ENCODE measurements at places on chromosomes 6 and 20.
A peak's percentile ranks its signal among the peaks of the same experiment; 100 is the strongest.

DNA sequence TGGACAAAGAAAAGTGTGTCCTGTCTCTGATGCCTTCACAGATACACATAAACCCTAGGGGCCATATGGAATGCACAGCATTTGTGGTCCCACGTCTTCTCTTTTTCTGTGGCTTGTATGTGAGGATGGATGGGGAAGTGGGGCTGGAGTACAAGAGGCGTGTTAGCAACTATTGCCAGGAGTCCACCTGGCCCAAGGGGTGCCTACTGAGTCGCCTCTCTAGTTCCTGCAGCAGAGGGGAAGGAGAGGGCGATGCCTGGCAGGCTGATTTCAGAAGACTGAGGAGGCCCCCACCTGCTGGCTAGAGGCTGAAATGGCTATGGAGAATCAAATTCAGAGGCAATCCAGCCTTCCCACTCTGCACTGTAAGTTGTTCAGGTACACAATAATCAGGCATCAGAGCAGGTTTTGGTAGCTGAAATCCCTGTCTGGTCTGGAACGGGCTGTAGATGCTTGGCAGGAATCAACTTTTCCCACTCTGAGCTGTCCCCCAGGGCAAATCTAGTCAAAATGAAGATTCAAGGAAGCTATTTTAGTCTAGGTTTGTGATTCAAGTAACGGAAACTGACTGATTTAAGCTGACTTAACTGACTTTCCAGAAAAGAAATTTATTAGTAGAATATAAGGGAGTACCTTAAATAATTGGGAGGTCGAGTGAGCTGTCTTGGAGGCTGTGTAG lies 14.9 kb upstream of the PPARD start:
- DNase-seq: no peak

DNA sequence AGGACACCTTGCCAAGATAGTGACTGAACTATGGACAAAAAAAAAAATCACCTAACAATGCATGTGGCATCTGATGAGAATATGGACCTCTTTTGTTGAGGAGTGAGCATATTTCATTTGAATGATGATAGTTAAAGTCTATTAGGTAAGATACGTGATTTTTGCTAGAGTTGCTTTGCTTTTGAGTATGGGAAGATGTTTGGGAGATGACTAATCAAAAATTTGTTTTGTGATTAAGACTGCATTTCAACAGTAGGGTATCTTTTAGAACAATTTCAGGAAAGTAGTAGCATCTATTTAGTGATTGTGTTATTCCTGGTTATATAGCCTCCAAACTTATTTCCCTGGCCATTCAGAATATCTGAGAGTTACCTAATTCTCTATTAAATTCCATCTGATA lies 878.6 kb upstream of the CITED2 start:
- no peak for DNase-seq

GRCh38 chr6:34529665-34530327 lies 26.3 kb downstream of the SPDEF start:
- DNase-seq: no peak

GRCh38 chr6:161618831-161619454 lies 345.1 kb upstream of the AGPAT4 start:
- DNase-seq: peak; percentile 73

GRCh38 chr6:113908801-113909200 lies 51.7 kb downstream of the MARCKS start:
- DNase-seq: no peak

- DNase-seq: no peak
Measured at GRCh38 chr6:136468711-136469110, 81.5 kb downstream of the MAP7 start.

DNA sequence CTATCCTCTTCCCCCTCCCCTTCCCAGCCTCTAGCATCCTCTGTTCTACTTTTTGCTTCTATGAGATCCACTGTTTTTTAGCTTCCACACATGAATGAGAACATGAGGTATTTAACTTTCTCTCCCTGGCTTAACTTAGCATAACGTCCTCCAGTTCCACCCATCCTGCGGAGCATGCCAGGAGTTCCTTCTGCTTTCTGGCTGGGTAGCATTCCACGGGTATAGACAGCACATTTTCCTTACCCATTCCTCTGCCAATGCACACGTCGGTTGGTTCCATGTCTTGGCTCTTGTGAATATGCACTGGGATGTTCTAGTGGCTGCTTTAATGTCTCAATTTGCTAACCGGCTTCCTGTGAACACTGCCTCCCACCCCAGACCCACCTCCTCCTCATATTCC lies 13.2 kb upstream of the CCR6 start:
- DNase-seq: no peak

GRCh38 chr6:37059344-37060194 lies 54.1 kb downstream of the FGD2 start:
- DNase-seq: peak; percentile 98

DNA sequence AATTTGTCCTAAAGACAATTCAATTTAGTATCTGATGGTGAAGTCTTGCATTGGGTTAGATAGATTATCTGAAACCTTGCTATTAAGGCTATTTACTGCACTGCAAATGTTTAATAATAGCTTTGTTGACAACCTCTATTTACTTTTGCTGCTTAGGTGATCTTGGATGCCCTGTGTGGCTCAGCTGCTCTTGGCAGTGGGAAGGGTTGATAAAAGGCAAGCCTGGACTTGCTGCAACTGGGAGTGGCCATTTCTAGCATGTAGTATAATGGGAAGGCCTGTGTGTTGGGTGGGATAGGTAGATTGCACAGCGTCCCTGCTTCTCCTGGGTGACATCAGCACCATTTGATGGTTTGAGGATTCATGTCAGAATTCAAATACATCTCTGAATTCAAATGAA lies 49.1 kb downstream of the ARMC2 start:
- DNase-seq: peak; percentile 5

DNA sequence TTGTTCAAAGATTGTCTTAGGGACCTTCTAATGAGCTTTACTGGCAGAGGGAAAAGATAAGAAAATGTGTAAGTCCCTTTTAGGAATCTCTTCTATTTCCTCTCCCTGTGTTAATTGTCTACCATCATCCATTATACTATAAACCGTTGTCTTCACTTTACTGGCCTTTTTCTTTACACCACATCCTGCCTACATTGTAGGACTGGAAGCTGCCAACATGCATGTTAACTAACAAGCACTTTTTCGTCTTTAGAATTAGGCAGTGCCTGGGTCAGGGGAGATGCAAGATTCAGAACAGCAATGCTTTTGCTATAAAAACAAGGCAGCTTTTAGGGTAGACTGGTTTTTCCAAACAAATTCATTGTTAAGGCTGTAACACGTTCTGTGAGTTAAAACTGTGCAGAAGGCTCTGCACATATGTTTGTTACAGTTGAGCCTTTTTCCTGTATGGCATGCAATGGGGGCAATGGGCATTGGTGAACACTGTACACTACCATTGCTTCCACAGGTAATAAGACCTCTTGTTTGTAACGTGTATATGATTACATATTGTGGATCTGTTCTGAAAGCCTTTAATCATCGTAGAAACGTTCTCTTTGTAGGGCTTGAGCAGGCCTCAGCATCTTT lies 10.9 kb upstream of the PKIG start:
- no peak for DNase-seq

GRCh38 chr6:29520232-29520631 lies 32.5 kb upstream of the MAS1L start:
- no peak for DNase-seq

- DNase-seq: no peak
Measured at GRCh38 chr20:13307562-13308163, 86.6 kb downstream of the ISM1 start.

- no peak for DNase-seq
Measured at GRCh38 chr6:157322792-157323254, 496 bp downstream of the TMEM242 start.

DNA sequence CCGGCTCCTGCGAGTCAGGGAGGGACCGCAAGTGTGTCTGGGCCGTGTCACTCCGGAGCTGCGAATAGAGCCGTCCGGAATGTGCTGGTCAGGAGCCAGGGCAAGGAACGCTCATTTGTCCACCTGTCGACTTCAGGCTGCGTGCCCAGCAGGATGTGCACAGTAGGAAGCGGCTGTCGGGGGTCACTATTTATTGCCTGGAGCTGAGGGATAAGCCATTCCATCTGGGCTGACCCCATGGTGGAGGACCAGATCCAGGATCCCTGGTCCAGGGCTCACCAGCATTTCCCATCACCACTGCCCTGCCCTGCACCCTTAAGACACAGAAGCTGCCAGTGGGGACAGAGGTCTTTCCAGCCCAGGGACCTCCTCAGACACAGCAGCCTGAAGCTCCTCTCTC lies 14.7 kb downstream of the NTSR1 start:
- no peak for DNase-seq

DNA sequence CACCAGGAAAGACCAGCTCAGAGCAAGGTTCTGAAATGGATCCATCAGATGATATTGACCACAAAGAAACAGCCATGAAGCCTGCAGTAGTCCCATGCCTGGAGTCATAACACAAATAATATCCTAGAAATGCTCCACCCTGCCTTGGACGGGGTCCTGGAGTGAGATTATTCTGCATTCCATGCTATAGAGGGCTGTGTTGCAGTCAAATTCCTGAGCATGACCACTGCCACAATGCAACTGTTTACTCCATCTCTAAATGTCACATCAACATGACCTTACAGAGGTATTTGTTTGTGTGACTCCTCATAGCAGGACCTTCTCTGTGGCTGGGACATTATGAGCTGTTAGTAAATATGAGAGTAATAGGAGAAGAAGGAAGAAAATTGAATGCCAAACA lies 257.5 kb upstream of the TCF21 start:
- no peak for DNase-seq

All from Caki2 (cell line).